ENCODE measurements at places on chromosomes 2 and 18.

- DNase-seq: no peak
These were observed 243.3 kb upstream of the NCKAP5 start for GRCh38 chr2:133811409-133812125.

- DNase-seq: no peak
These were observed 3.0 kb downstream of the PAX8 start for GRCh38 chr2:113275556-113276215.

- DNase-seq: no peak
These were observed 220.1 kb downstream of the AGPS start for GRCh38 chr2:177612659-177613058.

- no peak for DNase-seq
These were observed 54.5 kb downstream of the DOCK10 start for GRCh38 chr2:224987733-224988132.

GRCh38 chr2:127610561-127610960, 35.4 kb upstream of the GPR17 start:
- no peak for DNase-seq

DNA sequence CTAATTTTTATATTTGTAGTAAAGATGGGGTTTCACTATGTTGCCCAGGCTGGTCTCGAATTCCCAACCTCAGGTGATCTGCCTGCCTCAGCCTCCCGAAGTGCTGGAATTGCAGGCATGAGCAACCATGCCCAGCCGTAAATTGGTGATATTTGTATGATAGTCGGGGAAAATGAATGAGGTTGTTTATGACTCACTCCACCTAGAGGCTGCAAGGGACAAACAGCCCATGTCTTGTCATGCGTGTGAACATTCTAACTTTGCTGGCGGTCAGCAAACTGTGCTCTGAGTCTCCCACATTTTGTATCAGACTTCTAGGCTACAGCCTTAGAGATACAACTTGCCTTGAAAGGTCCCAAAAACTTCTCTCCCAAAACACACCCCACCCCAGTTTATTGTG, 133.5 kb upstream of the DTNA start:
- DNase-seq: no peak

DNA sequence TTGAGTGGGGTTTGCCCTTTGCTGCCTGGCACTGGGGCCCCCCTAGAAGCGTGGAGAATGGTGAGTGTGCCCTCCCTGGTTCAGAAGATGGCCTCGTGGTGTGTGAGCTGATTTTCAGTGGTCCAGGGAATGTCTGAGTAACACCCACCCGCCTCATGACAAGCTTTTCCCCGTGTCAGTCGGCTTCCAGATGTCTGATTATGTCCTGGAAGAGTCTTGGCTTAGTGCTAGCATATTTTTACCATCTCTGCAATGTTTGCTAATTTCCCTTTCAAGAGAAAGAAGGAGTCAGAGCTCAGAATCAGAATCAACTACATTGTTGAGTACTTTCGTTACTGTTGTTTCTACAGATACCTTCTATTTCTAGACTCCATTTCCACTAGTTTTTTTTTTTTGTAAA, 214.7 kb downstream of the SEPTIN10 start:
- DNase-seq: no peak

- no peak for DNase-seq
These were observed 104.5 kb upstream of the UGP2 start for GRCh38 chr2:63737081-63737751.

GRCh38 chr18:34467058-34467457, 242.3 kb upstream of the NOL4 start:
- no peak for DNase-seq

DNA sequence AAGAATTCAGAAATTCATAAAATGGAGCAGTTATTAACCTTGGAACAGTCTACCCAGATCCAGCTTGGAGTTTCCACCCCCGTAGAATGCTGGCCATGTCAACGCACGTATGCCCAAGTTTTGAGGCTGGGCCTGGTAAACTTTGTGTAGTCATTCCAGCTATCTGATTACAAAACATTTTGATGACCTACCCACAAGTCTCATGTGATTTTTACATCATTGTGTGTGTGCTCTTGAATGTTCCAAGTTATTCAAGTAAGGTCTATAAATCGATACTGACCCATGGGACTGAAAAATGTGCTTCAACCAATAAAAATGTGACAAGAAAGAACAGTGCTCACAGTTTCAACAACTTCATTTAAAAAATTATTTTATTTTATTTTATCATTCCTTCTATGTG, 32.5 kb upstream of the ICOS start:
- no peak for DNase-seq

- no peak for DNase-seq
These were observed 147.6 kb downstream of the LDLRAD4 start for GRCh38 chr18:13366131-13366530.

DNA sequence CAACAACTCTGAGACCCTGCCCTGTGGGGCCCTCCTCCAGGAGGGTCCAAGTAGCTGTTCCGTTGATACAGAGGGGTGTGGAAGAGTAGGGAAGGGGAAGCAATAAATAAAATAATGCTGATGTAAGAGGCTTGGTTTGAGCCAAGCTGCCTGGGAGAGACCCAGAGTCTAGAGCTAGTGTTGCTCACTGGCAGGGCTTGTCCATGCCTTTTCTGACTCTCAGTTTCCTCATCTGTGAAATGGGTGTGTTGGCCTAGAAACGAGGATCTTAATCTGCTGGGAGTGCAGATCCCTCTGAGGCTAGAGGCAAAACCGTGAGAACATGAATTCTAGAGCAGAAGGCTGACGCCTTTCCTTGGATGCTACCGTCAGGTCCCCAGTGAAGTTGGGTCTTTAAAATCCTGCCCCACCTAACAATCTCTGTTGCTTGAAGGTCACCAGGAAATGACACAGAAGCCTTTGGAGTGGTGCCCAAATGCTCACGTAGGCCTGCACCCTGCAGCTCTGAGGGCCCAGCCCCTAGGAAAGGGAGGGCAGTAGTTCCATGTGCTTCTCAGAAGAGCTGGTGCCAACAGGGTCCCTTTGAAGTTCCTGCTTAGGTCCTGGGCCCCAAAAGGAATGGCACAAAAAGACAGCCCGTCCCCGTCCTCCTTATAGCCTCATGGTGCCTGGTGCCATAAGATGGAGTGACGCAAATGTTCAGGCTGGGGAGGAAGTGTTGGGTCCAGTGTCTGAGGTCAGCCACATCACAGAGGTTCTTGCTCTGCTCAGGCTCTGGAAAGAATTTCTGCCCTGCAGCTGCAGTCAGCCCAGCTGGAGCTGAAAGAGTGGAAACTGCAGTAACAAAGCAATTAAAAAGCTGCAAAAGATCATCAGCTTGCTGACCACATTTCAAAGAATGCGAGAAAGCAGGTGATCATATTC, 73.2 kb upstream of the SMAD2 start:
- no peak for DNase-seq

DNA sequence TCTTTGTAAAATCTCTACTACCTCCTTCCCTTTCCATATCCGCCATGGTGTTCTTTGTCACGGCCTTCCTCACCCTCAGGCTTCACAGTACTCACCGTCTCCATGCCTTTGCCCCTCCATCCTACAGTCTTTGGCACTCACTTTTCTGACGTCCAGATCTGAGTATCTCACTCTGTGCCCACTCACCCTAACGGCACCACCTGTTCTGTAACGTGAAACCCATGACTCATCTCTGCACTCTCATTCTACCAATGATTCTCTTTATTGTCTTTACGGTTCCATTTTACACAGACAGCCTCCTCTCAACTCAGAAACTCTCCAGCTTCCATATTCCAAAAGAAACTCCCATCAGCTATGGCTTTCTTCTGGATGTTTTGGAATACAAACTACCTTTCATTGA, 56.7 kb downstream of the NETO1 start:
- DNase-seq: no peak

GRCh38 chr2:240559286-240559685, 871 bp upstream of the DUSP28 start:
- DNase-seq: no peak

GRCh38 chr2:152444448-152444847, 109.5 kb downstream of the FMNL2 start:
- DNase-seq: no peak

DNA sequence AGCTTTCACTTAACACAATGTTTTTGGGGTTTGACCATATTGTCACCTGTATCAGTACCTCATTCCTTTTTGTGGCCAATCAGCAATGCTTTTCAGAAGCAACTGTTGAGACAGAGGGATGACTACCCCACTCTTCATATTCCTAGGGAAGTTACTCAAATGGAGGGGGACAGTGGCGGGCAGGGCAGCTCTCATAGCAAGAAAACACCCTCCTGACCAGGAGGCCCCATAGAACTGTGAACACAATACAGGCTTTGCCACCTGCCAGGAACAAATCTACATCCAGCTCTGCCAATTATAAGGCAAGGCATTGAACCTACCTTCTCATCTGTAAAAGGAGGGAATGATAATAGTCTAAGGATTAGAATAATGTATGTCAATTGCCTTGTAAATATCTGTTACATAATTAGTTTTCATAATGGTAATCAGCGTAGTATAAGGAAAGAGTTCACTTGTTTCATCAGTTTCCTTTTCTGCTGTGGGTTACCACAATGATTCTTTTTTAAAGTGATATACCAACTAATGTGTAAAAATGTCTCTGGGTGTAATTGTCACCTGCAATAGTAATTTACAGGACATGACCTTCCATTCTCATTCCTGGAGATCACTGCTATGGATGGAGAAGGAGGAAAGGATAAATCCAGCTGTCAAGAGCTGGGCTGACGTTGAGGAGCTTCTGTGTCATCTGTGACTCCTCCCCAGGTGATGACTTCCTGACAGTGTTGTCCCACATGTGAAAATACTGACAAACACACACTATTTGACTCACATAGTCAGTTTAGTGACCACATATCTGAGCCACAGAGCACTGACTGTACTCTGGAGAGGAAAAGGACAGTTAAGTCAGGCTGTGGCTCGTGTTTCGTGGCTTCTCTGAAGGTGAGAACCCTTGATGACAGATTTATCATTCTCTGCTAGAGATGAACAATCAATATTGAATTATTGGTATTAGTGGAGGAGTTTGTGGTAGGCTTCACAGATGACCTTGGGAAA, 13.5 kb downstream of the ALPK2 start:
- DNase-seq: peak; percentile 4

- no peak for DNase-seq
These were observed 31.7 kb downstream of the ZNF516 start for GRCh38 chr18:76463358-76463757.

GRCh38 chr18:54148151-54148550, 76.3 kb downstream of the MBD2 start:
- no peak for DNase-seq

DNA sequence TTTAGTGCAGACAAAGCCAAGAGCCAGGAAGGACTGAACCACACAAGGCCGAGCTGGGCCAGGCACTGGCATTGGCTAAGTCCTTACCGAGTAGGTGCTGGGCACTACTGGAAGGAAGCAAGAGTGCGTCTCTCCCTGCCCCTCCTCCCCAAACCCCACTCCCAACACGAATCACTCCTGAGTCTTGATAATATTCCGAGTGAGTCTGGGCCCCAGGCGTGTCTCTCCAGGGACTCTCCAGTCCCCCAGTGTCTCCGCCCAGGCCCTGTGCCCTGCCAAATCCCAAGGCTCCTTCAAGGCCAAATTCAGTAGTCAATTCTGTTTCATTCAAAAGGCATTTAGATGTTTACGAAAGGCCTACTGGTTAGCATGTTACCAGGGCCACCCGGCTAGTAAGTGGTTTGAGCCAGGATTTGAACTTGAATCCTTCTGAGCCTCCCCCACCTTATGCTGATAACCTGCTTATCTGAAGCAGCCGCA, 82.8 kb downstream of the GLI2 start:
- DNase-seq: no peak

- DNase-seq: no peak
These were observed 21.9 kb downstream of the ST6GAL2 start for GRCh38 chr2:106864051-106864450.

DNA sequence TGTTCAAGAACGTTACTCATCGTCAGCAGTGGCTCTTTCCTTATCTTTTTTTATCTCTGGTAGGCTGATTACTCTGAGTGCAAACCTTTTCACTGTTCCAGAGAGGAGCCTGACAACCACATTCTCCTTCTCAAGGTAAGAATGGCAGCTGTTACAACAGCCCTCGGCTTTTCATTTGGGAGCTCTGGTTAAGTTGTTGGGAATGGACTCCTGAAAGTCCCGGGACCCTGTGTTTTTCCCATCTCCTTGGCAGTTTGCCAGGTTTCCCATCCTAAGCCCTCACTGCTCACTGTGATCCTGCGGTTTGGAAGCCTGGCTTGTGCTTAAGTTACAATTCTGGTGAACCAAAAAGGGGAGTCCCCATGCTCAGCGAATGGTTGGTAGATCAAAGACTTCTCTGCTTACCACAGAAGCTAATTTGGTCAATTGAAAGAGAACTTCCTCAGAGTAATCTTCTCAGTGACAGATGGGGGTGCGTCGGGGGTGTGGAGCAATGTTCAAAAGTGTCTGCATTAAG, 122.3 kb downstream of the LYPD6B start:
- DNase-seq: peak; percentile 1

DNA sequence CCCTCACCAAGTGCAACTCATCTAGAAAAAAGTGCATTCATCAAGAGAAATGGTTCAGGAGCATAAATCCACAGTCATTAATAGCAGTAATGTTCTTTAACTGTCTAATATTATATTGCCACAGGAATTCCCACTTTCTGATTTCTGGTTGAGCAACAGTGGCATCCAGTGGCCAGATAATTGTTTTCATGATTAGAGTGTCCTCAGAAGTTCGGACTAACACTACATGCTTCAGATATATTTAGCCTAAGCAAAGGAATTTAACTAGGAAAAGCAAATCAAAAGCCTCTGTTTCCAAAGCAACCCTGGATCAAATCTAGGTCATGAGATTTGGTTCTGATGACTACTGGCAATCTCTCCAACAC, 9.8 kb upstream of the ERBB4 start:
- no peak for DNase-seq

GRCh38 chr2:165969227-165969626, 15.7 kb upstream of the TTC21B start:
- no peak for DNase-seq

DNA sequence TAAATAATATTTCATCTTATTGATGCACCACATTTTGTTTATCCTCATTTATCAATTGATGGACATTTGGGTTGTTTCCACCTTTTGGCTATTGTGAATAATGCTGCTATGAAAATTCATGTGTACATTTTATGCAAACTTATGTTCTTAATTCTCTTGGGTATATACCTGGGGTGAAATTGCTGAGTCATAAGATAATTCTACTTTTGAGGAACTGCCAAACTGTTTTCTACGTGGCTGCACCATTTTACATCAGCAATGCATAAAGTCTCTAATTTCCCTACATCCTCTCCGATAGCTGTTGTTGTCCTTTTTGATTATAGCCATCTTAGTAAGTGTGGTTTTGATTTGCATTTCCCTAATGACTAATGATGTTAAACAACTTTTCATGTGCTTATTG, 116.5 kb upstream of the DLX2 start:
- no peak for DNase-seq
